ENCODE measurements at places on chromosomes 2 and 18. TPM values are rescaled to one million over a fixed set of nuclear protein-coding genes. Genes with fewer than 3 reads are reported as not detected.

Gene ERICH2
- not detected for total RNA-seq

- H3K4me3 ChIP-seq, result peak overlapping the region; percentile 52
- H3K4me1 ChIP-seq, result peaks cover 44% of the 10 kb centered on the region
- peak overlapping the region; percentile 94 for H3K27ac ChIP-seq
- H3K27me3 ChIP-seq, result no peaks in the 10 kb centered on the region
- peak; percentile 90 for DNase-seq
- H3K36me3 ChIP-seq, result peaks cover 28% of the 10 kb centered on the region
These were observed 155.0 kb downstream of the EIPR1 start for GRCh38 chr2:3222636-3223035.

GRCh38 chr2:119544075-119544938 is at the start of gene CFAP221:
CFAP221 (plus strand) TSS chr2:119544449; CDS start chr2:119546132, 1,683 bp downstream.
- H3K4me1 ChIP-seq, result peaks cover 5% of the 10 kb centered on the region
- no peak within 1 kb of the TSS for H3K27ac ChIP-seq
- H3K36me3 ChIP-seq, result peaks cover 2% of the 10 kb centered on the region
- peak within 1 kb of the TSS; percentile 73 for H3K4me3 ChIP-seq

Gene KCNS3
- total RNA-seq, result not detected

DNA sequence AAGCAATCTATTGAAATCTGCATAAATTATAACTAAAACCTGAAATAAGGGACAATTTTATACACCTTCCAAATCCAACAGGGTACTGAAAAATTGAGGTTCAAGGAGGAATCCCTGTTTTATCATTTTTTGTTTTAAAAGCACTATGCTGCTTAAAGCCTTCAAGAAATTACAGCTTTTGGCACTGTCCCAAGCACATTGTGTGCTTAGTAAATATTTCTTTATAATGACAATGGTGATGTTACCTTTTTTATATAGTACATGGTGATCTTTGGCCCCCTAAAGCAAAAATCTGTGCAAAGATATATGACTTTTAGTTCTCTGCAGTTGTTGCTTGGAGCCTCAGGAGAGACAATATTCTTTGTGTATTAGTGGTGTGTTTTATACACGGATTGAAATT is 71.6 kb upstream of the EFEMP1 start:
- no peak for DNase-seq
- H3K27ac ChIP-seq, result no peak overlapping the region
- H3K27me3 ChIP-seq, result peaks cover 2% of the 10 kb centered on the region
- H3K4me1 ChIP-seq, result no peaks in the 10 kb centered on the region
- H3K36me3 ChIP-seq, result no peaks in the 10 kb centered on the region
